ENCODE measurements at places on chromosomes 3 and 15.
A peak's percentile ranks its signal among the peaks of the same experiment; 100 is the strongest.

DNA sequence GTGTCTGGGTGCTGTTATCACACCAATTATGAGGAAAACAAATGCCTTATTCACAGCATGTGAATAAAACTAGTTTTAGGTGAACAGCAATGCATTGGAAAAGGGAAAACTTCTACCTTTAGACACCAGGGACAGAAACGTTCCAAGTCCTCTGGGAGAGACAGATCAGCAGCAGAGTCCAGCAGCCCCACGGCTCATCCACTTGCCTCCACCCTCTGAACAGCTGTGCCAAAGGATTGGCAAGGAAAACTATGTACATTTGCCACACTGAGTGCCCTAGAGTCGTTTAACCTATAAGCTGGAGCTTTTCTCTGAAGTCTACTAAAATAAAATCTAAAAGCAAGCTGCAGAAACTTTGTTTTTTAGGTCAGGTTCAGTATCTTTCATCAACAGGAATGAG, 107.7 kb upstream of the EIF1B start:
- DNase-seq, result no peak

- no peak for DNase-seq
These were observed 324.1 kb upstream of the CNTN4 start for GRCh38 chr3:1774597-1774996.

DNA sequence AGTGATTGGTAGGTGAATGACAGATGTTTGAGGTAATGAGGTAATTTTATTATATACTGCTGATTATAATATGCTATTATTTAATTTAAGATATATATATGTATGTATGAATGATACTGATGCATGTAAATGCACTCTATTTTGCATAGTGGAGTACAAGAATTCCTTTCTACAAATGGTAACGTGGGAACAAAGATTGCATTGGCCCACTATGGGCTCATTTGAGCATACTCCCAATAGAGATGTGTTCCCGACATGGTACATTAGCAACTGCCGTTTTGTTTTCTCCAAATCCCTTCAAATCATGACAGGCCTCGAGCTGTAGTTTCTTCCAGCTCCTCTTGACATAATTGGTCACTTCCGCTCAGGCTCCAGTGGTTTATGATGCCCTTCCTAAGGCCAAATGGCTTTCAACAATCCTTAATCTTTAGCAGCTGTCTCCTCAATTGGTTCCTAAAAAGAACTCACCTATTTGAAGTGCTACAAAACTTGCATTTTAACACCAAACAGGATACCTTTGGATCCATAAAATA, 266.1 kb downstream of the ADAMTSL3 start:
- DNase-seq, result no peak

DNA sequence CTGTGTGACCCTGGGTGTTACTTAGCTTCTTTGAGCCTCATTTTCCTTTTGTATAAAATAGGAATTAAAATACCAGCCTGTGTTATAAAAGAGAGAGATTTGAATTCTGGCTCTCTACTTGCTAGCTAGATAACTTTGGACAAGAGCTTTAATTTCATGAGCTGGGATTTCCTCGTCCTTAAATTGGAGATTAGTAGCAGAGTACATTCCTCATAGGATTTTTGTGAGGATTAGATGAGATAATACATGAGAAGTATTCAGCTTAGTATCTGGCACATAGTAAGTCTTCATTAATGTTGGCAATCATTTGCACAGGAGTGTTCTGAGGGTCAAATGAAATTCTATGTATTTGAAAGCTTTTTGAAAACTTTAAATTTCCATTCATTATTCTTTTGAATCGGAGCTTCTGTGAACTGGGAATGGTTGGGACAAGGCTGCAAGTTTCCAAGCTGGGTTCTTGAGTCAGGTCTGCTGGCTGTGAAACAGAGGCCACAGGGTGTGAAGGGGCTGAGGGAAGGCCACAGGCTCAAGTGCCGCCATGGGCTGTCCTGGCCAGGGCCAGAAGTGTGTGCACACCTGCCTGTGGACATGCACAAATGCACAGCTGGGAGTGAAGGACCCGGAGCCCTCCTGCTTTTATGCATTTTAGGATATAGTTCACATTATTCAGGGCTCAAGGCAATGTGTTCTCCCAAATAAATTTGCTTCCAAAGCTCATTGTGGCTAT, 17.2 kb downstream of the ALPK3 start:
- no peak for DNase-seq

GRCh38 chr3:76495216-76495615, 544.7 kb upstream of the ROBO2 start:
- no peak for DNase-seq

DNA sequence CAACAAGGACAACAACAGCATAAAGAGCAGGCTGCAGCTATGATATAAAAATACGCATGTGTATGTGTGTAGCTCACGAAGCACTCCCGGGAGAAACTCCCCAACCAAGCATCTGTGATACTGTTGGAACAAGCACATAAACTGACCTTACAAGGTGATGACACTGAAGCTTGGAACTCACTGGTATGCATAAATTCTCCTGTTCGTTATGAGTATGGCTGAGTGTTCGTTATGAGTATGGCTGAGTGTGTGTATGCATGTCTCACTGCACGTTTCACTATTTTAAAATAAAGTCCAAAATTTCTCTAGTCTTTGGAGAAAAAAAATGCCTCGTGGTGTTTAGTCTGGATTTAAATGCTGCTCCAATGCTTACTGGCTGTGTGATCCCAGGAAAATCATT, 256.8 kb downstream of the RORA start:
- DNase-seq, result no peak

GRCh38 chr3:138078901-138079344, 36.5 kb downstream of the DZIP1L start:
- DNase-seq, result no peak

GRCh38 chr3:87298111-87298718, 21.8 kb upstream of the POU1F1 start:
- no peak for DNase-seq

GRCh38 chr15:65050270-65050669, 5.1 kb downstream of the SLC51B start:
- no peak for DNase-seq

DNA sequence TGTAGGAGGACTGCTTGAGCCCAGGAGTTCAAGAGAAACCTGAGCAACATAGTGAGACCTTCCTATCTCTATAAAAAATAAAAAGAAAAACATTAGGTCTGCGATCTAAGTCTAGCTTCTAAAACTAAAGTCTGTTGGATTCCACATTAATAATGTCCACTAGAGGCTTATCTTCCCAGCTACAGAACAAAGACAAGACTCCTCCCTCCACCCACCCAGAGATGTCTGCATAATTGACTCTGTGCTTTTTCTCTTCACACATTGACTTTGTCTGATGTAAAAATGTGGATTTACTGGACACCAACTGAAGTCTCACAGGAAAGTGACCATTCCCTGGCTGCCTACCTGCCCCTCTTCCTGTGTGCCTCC, 91.8 kb downstream of the ATP10A start:
- no peak for DNase-seq

GRCh38 chr15:90075420-90076289, 26.6 kb downstream of the IDH2 start:
- DNase-seq, result no peak

GRCh38 chr15:93656041-93656440, 567.0 kb upstream of the RGMA start:
- no peak for DNase-seq

DNA sequence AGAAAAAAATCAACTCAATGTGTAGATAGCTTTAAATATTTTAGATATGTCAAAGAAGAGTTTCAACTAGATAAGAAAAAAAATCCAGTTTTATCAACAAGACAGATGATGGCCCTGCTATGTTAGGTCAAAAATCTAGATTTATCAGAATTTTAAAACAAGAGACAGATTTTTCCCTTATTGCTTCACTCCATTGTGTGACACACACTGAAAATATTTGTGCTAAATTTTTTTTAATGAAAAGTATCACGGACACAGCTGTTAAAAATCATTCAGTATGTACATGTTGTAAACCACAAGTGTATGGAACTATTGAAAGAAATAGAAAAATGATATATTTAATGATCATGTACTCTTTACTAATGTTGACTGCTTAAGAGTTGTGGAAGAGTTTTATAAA, 43.6 kb downstream of the FOXB1 start:
- DNase-seq, result no peak

- no peak for DNase-seq
These were observed 516.8 kb upstream of the ATP11B start for GRCh38 chr3:182276512-182276911.

GRCh38 chr3:16897254-16897926, 12.6 kb downstream of the PLCL2 start:
- no peak for DNase-seq

- DNase-seq, result no peak
These were observed 216.8 kb upstream of the TBL1XR1 start for GRCh38 chr3:177414093-177414492.

DNA sequence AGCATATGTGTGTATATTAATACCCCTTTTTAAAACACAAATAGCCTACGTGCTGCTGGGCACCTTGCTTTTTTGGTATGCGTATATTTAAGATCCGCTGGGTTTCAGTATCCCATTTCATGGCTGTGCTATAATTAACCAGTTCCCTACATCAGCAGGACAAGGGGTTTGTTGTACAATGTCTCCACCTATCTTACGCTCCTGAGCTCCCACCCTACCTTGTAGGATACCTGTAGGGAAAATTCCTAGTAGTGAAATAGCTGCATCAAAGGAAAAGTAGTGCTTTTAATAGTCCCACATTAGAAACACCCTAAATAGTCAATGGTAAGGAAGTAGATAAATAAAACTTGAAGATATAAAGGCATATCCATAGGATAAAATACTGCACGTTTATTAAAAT, 1.4 kb downstream of the MAP6D1 start:
- DNase-seq, result no peak

GRCh38 chr3:47954567-47954966, 61.6 kb downstream of the MAP4 start:
- DNase-seq, result no peak

DNA sequence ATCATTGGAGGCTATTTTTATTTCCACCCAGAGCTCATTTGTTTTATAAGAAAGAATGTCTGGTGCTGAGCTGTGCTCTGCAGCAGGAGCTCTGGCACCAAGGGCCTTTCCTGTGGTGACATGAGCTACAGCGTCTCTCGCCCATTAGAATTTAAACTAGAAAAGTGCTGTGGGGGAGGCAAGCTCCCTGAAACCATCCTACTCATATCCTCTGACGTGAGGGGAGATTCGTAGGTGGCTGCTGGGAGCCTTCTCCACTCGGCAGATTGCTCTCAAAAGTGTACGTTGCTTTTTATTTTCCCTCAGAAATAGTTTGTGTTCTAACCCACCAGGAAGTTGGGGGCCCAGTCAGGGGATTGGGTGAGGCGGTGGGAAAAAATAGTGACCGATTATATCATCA, 76.3 kb upstream of the ARHGEF3 start:
- peak; percentile 32 for DNase-seq

DNA sequence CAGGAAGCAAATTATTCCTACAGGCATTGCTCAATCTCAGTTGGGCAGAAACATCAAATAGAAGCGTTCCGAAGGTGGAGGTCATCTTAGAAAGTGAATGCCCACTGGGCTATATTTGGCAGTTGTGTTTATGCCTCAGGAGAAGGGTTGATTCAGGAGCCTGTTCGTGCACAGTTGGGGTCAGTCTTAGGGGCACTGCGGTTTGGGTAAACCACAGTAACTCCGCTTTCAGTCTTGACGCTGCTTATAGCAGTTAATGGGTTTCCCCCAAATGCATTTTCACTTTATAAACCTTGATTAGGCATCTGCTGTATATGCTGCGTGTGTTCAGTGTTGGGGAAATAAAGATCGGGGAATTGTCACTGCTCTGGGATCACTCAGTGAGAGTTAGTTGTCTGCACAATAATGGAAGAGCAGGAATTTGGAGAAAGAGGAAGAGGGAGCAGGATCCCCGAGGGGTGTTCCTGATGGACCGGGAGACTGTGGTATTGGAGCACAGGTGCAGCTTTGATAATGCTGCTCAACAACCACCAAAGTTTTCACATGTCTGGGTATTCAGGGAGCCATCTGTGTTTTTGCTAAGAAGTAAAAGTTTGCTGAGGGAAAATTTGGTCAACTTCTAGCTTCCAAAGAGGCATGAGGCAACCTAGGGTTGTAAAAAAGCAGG, 124.3 kb upstream of the EIF1B start:
- DNase-seq, result no peak

GRCh38 chr3:179852142-179852905, 184.4 kb downstream of the PEX5L start:
- DNase-seq, result no peak

GRCh38 chr15:85748176-85748575, 46.5 kb downstream of the KLHL25 start:
- no peak for DNase-seq
